NCI-H1105 treated with DMSO at 0.1 percent for 48 hours (cell line): ENCODE measurements at places on chromosomes 7 and 10.

- DNase-seq = no peak
These were observed 59.4 kb downstream of the THNSL1 start for GRCh38 chr10:25075825-25076224.

DNA sequence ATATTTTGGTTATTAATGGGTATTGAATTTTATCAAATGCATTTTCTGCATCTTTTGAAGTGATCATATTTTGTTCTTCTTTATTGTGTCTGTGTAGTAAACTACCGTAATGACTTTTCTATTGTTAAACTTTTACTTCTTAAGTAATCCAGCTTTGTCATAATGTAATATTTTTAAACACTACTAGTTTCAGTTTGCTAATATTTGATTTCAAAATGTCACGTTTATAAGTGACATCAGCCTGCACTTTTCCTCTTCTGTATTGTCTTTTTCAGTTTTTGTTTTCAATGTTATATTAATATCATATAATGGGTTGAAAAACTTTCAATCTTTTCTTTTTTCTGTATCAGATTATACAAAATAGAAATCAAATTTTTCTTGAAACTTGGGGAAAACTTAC lies 71.6 kb upstream of the ANKRD1 start:
- DNase-seq = no peak

DNA sequence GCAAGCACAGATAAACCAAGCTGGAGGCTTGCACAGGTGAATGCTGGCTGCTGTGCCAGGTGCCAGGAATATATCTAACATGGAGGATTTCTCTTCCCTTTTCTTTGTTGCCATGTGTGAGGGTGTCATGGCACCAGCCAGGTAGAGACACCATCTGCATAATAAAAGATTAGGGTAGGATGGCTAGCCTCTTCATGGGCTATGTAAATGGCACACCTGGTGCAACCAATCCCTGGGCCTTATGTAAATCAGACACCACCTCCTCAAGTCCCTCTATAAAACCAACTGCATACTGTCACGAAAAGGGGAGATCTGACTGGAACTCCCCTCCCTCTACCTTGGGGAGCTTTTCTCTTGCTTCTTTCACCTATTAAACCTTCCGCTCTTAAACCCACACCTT lies 322.5 kb upstream of the POM121L12 start:
- no peak for DNase-seq

DNA sequence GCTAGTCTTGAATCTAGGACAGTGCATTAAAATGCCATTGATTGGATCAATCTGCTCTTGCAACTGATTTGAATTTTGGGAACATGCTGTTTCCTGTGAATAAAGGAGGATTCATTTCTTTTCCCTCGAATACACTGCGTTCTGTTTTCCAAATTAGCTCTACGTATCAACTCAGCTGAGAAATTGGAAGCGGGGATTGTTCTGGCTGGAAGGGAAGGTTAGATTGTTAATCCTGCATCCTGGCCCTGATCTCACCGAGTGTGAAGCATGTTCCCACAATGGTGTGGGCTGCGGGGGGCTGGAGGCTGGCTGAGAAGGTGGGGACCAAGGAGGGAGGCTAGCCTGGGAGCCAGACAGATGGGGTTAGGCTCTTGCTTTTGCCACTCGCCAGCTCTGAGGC lies 17.6 kb downstream of the HTRA1 start:
- no peak for DNase-seq
